NCI-H524 treated with DMSO at 0.1 percent for 48 hours (cell line): ENCODE measurements at places on chromosomes 12 and 14.

DNA sequence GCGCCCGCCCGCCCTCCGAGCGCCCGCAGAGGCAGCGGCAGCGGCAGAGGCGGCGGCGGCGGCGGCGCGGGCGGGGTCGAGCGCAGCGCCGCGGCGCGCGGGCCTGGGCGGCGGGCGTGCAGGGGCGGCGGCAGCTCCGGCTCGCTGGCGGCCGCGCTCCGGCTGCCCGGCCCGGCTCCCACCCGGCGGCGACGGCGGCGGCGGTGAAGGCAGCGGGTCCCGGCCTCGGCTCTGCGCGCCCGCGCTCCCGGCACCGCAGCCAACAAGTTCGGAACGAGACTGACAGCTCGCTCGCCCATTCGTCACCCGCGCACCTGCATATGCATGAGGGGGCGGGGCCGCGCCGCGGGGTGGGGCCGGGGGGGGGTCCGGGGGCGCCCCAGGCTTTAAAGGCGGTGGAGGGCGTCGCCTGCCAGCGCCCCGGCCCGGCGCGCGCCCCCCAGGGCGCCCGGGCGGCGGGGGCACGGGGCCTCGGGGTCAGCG, at the start of gene JAG2:
Gene JAG2 (minus strand): TSS at position 281 of the 483 bp plus-strand sequence. CDS start 356 bp downstream, outside the sequence.
- no peak for DNase-seq

GRCh38 chr12:88623777-88624548, 43.7 kb upstream of the KITLG start:
- DNase-seq = no peak

- DNase-seq = no peak
Observed at GRCh38 chr14:105433161-105433605, 13.6 kb downstream of the MTA1 start.

- DNase-seq = no peak
Observed at GRCh38 chr12:26712892-26713291, 120.1 kb downstream of the ITPR2 start.
